Bone marrow (tissue), 2 donors: ENCODE measurements at places on chromosomes 2 and 18.

GRCh38 chr2:36698993-36699392, 2.5 kb downstream of the VIT start:
- no peak for DNase-seq

DNA sequence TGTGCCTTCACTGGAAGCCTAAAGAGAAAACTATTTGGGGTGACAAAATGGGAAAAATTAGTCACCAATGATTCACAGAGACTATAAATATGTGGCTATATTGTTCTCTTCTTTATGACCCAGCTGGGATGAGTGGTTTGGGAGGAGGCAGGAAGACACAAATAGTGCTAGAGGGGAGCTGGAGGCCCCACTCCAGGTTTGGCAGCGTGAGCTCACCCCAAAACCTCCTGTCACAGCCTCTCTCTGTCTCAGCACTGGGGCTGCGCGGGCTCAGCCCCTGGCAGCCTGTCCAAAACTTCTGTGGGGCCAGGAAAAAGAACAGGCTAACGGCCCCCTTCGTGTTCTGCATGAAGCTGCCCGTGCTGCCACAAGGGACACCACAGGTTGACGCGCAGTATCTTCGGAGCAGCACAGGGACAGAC, 73.2 kb upstream of the LCLAT1 start:
- no peak for DNase-seq

- DNase-seq: no peak
Observed at GRCh38 chr2:119013671-119014070, 71.7 kb downstream of the MARCO start.

GRCh38 chr2:210269148-210269547, 43.9 kb upstream of the ACADL start:
- no peak for DNase-seq

GRCh38 chr2:120867290-120868241, 131.9 kb downstream of the GLI2 start:
- DNase-seq: no peak

- DNase-seq: no peak
Observed at GRCh38 chr18:36766836-36767235, 62.0 kb downstream of the TPGS2 start.

DNA sequence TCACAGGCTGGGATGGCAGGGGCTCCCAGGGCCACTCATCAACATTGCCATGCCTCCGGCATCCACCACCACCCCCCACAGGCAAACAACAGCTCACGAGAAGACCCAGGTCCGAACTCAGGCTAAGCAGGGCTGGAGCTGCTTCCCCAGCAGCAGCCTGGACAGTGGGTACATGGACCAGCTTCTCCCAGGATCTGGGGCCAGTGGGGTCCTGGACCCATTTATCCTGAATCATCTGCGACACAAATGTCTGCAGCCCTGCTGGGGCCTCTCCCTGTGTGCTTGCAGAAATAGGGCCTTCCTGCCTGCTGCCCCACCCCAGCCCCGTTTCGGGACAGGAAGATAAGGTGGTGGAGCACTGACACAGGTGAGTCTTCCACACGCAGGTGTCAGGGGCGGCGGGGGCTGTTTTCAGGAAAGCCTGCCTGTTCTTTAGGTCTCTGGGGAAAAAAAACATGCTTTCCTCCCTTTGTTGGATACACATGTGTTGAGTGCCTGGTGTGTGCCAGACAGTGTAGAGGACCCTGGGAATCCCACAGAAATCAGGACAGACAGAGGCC, 4.5 kb downstream of the PRLH start:
- no peak for DNase-seq

DNA sequence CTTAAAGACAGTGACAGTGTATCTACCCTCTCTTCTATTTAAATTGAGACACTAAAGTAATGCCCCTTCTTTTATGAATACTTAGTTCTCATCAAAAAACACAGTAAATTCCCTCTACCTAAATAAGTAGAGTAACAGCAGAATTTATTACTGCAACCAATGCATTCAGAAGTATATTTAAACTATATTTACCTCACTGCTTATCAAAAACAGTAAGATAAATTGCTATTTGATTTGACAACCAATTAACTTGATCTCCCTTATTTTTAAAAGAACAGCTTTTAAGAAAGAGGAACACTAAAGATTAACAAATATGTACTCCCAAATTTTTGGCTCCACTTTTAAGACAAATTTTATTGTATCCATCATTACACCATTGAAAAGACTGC, 4.8 kb downstream of the SATB2 start:
- no peak for DNase-seq

GRCh38 chr18:61832858-61833257, 59.9 kb downstream of the RNF152 start:
- no peak for DNase-seq

DNA sequence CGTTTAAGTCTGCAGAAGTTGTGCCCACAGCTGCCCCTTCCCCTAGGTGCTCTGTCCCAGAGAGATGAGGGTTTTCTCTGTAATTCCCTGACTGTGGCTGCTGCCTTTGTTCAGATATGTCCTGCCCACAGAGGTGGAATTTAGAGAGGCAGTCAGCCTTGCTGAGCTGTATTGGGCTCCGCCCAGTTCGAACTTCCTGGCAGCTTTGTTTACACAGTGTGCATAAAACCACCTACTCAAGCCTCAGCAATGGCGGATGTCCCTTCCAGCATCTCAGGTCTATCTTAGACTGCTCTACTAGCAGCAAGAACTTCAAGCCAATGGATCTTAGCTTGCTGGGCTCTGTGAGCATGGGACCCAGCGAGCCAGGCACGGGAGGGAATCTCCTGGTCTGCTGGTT, 48.1 kb downstream of the LHCGR start:
- DNase-seq: no peak

- no peak for DNase-seq
Observed at GRCh38 chr18:72692595-72692994, 148.5 kb upstream of the CBLN2 start.

DNA sequence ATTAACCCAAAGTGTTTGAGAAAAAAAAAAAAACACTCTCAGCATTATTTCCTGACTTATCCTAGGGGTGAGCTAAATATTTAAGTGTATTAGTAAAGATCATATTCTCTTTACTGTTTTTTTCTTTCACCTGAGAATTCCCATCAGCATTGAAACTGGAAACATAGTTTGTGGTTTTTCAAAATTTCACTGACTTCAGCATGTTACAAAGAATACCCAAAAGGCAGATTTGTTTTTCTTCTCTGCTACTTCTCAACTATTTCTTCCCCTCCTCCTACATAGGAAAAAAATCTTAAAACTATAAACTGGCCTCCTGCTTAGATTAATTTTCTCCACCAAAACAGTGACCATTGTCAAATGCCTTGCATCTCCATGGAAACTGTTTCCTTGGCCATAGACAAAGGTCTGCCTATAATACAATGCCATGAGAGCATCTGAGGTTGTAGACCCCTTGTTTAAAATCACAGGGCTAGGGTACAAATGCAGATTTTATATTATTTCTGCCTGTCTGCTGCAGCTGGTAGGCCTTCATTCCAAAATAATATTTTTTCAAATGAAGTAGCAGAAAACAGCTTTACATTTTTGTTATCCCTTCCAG, 179.7 kb upstream of the GALNT5 start:
- no peak for DNase-seq

DNA sequence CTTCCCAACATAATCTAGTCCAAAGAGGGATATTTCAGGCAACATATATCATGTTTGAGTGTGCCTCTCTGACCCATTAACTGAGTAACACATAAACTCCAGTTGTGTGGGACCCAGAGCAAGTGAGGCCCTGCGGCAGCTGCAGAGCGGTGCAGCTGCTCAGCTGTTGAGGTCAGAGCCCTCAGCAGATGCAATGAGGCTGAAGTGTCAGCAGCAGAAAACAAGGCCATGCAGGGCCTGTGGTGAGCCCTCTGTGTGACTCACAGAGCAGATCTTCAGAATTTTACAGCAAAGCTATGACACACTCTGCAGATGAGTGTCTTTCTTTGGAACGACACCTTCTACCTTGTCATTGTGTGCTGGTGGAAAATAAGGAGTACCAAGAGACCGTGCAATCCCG, 168.5 kb downstream of the CBLN2 start:
- DNase-seq: no peak

DNA sequence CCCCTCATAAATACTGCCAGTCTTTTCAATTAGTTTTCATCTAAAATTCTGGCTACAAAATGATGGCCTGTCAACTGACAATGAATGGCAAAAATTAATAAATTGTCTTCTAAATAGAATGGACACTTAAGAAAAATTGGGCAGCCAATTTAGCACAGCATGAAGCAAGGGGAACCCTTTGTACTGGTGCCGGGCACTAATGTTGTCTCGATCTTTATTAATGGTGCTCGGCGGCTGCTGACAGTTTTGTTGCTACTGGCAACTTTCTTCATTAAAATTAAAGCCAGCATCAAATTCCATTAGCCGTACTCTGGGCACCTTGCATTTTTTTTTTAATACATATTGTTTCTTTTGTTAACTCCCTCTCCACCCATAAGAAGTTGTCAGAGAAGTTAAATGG, 309.3 kb downstream of the GBX2 start:
- no peak for DNase-seq

GRCh38 chr2:191115804-191116203, 35.0 kb downstream of the STAT4 start:
- no peak for DNase-seq

DNA sequence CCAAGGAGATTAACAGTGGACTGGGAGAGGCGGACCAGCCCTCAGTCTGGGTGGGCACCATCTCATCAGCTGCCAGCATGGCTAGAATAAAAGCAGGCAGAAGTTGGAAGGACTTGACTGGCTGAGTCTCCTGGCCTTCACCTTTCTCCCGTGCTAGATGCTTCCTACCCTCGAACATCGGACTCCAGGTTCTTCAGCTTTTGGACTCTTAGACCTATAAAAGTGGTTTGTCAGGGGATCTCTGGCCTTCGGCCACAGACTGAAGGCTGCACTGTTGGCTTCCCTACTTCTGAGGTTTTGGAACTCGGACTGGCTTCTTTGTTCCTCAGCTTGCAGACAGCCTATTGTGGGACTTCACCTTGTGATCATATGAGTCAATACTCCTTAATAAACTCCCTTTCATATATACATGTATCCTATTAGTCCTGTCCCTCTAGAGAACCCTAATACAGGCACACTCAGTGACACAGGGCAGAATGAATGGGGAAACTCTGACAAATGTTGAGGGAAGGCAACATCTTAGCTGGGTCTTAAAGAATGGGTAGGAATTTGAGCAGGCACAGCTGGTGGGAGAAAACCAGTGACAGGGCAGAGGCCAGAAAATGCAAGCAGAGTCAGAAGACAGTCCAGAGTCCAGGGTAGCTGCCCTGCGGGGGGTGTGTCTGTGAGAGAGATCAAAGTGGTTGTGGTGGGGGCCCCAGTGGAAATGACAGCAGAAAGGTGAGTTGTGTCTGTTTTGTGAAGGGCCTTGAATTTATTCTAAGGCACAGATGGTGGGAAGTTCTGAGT, 108.1 kb upstream of the CD302 start:
- DNase-seq: no peak

DNA sequence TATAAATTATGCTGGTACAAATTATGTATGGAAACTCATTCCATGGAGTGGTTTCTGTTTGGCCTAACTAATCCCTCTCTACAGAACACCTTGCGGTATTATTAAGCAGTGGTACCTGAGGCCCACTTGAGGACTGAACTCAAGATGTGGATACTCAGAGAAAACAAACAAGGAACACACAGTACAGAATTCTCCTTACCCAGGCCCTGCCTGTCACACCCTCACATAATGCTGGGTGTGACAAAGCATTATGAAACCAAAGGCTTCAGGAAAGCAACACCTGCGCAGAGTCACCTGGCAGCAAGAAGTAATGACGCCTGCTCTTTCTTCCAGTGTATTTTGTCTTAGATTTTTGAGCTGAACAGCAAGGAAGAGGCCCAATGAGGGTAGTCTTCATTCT, 264.7 kb downstream of the PAX3 start:
- no peak for DNase-seq

- DNase-seq: no peak
Observed at GRCh38 chr2:174778085-174778981, 14.1 kb upstream of the CHRNA1 start.

DNA sequence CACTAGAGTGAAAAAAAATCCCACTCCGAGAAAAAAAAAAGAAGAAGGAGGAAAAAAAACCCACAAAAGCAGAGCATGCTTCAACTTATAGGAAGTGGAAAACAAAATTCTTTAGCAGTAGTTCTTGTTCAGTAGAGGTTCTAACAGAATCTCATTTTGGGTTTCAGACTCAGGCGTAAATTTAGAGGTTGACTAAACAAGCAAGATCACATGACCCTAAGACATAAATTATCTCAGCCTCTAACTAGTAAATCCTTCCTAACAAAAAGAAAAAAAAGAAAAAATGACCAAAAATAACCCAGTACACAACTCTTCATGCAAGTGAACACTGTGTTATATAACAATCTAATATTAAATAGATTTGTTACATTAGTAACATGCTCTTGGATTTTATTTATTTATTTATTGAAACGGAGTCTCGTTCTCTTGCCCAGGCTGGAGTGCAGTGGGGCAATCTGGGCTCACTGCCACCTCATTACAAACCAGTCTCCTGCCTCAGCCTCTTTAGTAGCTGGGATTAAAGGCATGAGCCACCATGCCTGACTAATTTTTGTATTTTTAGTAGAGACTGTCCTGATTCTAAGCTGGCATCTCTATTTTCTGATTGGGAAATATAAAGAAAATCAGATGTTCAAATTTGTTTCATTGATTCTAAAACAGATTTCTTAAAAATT, 35.4 kb downstream of the PPP4R3B start:
- DNase-seq: no peak

GRCh38 chr2:5373200-5373599, 319.0 kb upstream of the SOX11 start:
- no peak for DNase-seq
